ENCODE measurements at places on chromosomes 16 and 17.
A peak's percentile ranks its signal among the peaks of the same experiment; 100 is the strongest.

DNA sequence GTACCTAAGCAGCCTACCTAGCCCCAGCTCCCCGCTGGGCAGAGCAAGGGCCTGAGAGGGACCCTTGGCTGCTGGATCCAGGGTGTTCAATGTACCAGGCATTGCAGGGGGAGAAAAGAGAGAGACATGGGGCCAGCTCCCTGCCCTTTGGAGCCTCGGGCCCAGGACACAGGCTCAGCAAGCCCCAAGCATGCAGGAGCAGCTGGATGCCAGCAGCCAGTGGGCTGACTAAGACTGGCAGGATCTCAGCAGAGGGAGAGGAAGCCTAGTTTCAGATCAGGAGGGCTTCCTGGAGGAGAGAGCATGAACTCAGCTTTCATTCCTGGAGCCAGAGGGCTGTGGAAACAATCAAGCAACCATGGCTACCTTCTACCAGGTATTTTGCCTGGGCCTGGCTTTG lies 82.0 kb upstream of the NKD1 start:
- H3K27ac ChIP-seq: no peak overlapping the region
- H3K36me3 ChIP-seq: no peaks in the 10 kb centered on the region
- H3K27me3 ChIP-seq: no peaks in the 10 kb centered on the region
- H3K4me1 ChIP-seq: peaks cover 9% of the 10 kb centered on the region
- H3K4me3 ChIP-seq: no peak overlapping the region

GRCh38 chr16:64196444-64196843 lies 925.4 kb downstream of the CDH11 start:
- H3K4me1 ChIP-seq: no peaks in the 10 kb centered on the region
- H3K36me3 ChIP-seq: no peaks in the 10 kb centered on the region
- H3K27me3 ChIP-seq: no peaks in the 10 kb centered on the region
- no peak overlapping the region for H3K27ac ChIP-seq

- no peaks in the 10 kb centered on the region for H3K36me3 ChIP-seq
- peak overlapping the region; percentile 19 for H3K27ac ChIP-seq
- peaks cover 19% of the 10 kb centered on the region for H3K4me1 ChIP-seq
- no peak overlapping the region for H3K4me3 ChIP-seq
Observed at GRCh38 chr17:30095507-30096244, 20.9 kb upstream of the NSRP1 start.

GRCh38 chr17:48490451-48490892 lies 40.3 kb downstream of the HOXB1 start:
- peaks cover 38% of the 10 kb centered on the region for H3K4me1 ChIP-seq
- H3K27ac ChIP-seq: no peak overlapping the region
- no peak overlapping the region for H3K4me3 ChIP-seq
- DNase-seq: peak; percentile 46
- H3K27me3 ChIP-seq: no peaks in the 10 kb centered on the region
- no peaks in the 10 kb centered on the region for H3K36me3 ChIP-seq

DNA sequence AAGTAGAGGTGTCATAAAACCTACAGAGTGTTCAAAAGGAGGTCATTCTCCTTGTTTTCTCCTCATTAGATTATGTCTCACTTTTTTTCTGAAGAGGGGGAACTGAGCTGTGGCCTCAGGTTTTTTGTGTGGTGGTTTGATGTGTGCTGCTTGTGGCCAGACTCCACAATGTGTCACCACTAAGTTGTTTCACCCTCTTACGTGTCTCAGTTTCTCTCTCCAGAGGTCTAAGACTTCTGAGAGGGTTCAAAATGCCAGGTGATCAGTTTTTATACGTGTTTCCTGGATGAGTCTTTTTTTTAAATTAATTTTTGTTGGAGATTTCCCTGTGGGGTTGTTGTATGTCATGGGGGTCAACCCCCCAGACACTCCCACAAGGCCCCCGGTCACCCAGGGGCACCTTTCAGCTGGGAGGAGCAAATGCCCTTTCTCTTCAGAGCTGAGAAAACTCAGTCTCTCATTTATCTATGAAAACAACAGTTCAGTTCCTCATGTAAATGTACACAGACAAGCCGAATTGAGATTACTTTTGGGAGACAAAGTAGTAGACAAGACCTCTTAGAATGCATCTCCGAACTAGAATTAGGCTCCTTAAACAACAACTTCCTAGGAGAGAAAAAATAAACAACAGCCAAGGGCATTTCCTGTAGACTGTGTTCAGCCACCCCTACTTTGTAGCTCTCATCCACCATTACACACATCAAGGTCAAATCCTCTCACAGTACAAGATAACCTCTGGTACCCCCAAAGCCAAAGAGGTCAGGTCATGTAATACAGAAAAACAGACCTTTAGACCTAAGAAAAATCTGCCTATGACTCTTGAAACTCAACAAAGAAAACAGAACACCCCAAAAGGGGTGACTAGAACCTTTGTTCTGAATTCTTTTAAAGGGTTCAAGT lies 23.9 kb upstream of the TMEM98 start:
- no peaks in the 10 kb centered on the region for H3K4me1 ChIP-seq
- no peak for DNase-seq
- H3K27ac ChIP-seq: no peak overlapping the region
- no peak overlapping the region for H3K4me3 ChIP-seq
- H3K27me3 ChIP-seq: peaks cover 2% of the 10 kb centered on the region
- H3K36me3 ChIP-seq: no peaks in the 10 kb centered on the region

DNA sequence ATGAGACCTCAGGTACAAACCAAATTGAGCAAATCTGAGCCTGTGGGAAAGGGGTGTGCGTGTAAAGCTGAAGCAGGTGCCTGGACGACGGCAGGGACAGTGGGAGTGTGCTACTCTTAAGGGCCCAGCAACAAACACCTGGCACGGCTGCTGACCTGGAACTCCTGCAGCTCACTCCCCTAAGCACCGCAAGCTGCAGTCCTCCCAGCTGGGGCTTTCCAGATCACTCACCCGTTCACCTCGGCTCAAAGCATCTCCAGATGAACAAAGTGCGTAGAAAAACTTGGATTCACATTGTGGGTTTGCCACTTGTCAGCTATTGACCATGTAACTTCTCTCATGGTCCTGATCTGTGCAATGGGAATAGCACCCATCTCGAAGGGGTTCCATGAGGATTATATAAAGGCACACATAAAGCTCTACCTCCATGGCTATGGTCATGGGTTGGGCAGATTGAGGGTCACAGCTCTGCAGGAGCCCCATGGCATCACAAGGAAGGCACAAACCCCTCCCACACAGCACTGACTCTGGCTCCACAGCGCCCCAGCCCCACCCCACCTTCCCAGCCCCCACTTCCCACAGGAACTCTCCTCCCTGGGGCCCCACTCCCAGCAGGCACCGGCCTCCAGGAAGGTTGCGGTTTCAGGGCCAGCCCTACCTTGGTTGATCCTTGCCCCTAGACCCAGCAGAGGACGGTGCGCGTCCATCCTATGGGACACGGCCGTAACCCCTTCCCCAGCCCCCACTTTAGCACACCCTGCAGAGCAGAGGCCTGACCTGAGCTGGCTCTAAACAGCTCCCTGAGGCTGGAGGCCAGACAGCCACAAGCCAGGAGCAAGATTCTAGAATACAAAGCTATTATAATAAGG lies 21.9 kb downstream of the ST3GAL2 start:
- no peaks in the 10 kb centered on the region for H3K27me3 ChIP-seq
- H3K36me3 ChIP-seq: peaks cover under 1% of the 10 kb centered on the region
- no peak overlapping the region for H3K4me3 ChIP-seq
- H3K27ac ChIP-seq: no peak overlapping the region
- no peaks in the 10 kb centered on the region for H3K4me1 ChIP-seq

DNA sequence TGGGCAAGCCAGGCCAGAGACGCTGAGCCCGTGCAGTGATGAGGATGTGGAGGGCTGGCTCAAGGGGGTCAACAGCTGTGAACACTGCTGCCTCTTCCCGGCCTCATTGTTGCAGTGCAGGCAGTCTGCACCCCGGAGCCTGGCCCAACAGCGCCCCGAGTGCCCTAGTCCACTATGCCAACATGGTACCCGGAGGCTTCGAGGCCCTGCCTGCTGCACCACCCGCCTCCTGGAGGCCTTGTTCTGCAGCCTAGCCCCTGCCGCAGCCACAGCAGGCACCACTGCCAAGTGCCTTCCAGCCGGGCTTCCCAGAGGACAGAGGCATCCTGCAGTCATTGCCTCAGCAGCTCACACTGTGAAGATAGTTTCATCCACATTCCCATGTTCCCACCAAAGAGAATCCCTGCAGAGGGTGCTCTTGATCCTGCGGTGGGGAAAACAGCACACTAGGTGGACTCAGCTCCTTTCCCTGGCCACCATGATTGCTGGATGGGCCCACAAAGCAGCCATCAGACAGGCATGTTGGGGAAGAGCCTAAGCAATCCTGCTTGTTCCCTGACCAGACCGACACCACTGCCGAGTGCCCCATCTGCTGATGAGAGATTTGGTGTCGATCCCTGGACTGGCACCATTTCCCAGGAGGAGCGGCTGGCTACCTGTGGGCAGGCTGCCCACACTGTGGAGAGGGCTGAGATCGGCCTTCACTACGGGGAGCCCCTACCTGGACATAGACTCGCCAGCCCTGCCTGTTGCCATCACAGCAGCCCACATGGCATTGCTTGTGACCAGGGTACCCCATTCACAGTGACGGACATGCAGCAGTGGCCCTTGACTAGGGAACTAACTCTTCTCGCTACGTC lies 44.9 kb downstream of the USP22 start:
- peaks cover 12% of the 10 kb centered on the region for H3K4me1 ChIP-seq
- H3K27me3 ChIP-seq: no peaks in the 10 kb centered on the region
- DNase-seq: no peak
- H3K36me3 ChIP-seq: peaks cover 25% of the 10 kb centered on the region
- no peak overlapping the region for H3K4me3 ChIP-seq
- H3K27ac ChIP-seq: no peak overlapping the region
